ENCODE measurements at places on chromosomes 12 and 14.

GRCh38 chr12:72270246-72270645 is 1.9 kb upstream of the TRHDE start:
- DNase-seq = no peak

GRCh38 chr12:23640754-23641153 is 308.7 kb downstream of the SOX5 start:
- no peak for DNase-seq

GRCh38 chr12:49230176-49230804 is 34.6 kb upstream of the TUBA1C start:
- peak; percentile 84 for DNase-seq

GRCh38 chr12:60752589-60752988 is 1156.8 kb downstream of the SLC16A7 start:
- no peak for DNase-seq

GRCh38 chr14:30826070-30826469 is 48.3 kb upstream of the COCH start:
- no peak for DNase-seq

DNA sequence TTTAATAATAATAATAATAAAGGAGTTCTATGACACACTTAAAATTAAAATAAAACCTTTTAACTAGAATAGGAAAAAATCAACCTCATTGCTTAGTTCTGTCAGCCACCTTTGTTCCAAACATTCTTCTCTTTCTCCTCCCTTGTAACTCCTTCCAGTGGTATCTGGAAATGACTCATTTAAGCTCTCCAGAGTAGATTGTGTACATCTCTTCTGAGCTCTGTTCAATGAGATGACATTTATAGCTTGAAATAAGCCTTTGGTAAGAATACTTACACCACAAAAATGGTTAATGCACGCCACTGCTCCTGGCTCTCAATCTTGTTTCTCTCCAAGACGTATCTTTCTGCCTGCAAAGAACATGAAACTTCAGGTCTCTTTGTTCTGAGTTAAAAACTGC is 70.3 kb downstream of the STAB2 start:
- DNase-seq = no peak

- no peak for DNase-seq
Measured at GRCh38 chr14:94599656-94600004, 12.6 kb upstream of the SERPINA3 start.

- DNase-seq = no peak
Measured at GRCh38 chr14:64732536-64733120, 28.4 kb downstream of the PLEKHG3 start.

- no peak for DNase-seq
Measured at GRCh38 chr12:119461636-119462214, 127.2 kb downstream of the CCDC60 start.

- no peak for DNase-seq
Measured at GRCh38 chr12:94170690-94171594, 22.6 kb downstream of the PLXNC1 start.

- no peak for DNase-seq
Measured at GRCh38 chr14:21108791-21109190, 7.9 kb downstream of the TMEM253 start.

- no peak for DNase-seq
Measured at GRCh38 chr12:52819731-52820510, 6.0 kb upstream of the KRT4 start.

- no peak for DNase-seq
Measured at GRCh38 chr14:91277546-91278382, 33.3 kb upstream of the GPR68 start.

- DNase-seq = no peak
Measured at GRCh38 chr12:117967512-117967911, 1.3 kb downstream of the KSR2 start.

DNA sequence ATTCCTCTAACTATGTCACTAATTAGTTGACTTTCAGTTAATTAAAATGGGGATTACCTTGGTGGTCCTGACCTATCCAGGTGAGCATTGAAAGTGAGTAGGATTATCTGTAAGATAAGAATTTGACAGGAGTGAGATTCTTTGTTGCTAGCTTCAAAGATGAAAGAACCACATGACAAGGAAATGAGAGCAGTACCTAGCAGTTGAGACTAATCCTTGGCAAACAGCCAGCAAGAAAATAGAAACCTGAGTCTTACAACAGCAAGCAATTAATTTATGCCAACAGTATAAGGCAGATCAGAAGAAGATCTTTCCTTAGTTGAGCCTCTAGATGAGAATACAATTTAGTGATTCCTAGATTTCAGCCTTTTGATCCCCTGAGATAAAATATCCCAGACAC is 1058.4 kb downstream of the LRFN5 start:
- no peak for DNase-seq

GRCh38 chr12:52522346-52523011 is 2.3 kb upstream of the KRT5 start:
- no peak for DNase-seq

Measured in NCI-H2029 treated with DMSO at 0.1 percent for 48 hours (cell line).